ENCODE measurements at places on chromosomes 7 and 10.

- DNase-seq: no peak
Observed at GRCh38 chr7:82957521-82957920, 205.2 kb downstream of the PCLO start.

DNA sequence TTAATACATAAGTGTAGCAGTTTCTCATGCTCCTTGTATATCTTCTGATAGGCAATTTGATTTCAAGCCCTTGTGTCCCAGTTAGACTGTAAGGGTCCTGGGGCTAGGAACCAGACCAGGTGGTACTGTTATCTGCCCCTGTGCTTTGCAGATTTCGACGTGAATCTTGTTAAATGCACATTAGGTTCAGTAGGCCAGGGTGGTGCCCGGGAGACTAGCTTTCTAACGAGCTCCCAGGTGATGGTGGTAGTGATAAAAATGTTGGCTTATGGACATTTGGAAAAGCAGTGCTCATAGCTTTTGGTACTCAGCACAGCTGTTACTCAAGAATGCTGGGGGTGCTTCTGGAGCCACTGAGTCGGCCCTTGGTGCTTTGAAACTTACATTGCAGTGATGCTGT is 64.2 kb downstream of the PRPF18 start:
- DNase-seq: no peak

DNA sequence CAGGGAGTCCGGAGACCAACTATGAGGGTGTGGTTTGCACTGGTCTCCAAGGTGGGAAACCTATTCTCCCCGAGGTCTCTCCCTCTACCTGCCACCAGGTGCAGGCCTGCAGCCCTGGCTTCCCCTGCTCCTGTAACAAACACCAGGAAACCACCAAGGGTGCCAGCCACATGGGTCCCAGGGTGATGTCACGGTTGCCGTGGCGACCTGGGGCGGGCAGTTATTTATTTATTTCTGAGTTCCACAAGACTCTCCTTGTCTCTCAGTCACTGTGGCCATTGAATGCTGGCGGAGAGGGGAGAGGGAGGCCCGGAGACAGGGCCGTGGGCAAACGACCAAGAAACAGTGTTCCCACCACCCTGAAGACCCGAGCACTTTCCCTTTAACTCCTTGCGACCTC is 27.0 kb downstream of the MMD2 start:
- DNase-seq: peak; percentile 70

DNA sequence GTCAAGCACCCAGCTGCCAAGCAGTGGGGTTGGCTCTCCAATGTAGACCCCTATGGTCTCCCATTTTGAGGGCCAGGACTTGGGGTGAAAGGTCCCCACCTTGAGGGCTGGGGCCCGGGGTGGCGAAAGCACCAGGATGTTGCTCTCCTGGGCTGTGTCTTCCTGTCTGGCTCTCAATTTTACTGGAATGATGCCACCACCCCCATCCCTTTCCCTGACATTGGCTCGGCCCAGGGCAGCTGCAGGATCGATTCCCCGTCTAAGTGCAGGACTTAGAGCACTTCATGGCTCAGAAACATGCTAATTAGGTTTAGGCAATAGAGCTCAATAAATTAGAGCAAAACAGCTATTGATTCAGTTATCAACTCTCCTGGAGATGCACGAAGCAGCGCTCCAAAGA is 27.0 kb upstream of the HSPA12A start:
- no peak for DNase-seq

DNA sequence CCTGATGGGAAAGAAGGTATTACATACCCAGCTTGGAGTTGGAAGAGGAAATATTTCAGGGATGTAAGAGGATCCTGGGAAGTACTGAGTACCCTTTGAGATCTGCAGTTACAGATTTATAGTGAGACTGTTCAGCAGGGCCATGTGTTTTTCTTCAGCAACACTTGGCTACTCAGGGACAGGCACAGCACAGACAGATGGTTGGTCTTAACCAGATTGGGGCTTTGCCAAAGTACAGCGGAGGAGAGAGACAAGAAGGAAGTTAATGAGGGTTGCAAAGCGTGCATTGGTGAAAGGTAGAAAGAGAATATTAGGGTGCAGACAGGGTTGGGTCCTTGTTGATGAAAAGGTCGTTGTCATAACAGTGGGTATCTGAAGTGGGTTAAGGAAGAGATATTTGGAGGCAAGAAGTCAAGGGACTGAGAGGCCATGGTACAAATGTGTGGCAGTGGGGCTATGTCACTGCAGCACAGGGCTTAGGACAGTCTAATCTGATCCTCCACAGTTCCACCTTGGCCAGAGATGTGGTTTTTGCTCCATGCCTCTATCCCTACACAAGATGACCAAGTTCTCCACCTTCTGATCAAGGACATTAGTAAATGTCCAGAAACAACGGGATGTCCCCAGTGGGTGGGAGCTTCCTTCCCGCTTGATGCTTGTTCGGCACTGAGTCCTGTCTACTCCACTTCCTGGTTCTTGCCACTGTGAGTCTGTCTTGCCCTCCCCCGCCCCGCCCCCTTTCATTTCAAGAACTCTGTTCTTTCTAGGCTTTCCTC is 18.9 kb upstream of the DNAJC1 start:
- DNase-seq: no peak

- no peak for DNase-seq
Observed at GRCh38 chr7:159370-160270, 32.8 kb upstream of the FAM20C start.

DNA sequence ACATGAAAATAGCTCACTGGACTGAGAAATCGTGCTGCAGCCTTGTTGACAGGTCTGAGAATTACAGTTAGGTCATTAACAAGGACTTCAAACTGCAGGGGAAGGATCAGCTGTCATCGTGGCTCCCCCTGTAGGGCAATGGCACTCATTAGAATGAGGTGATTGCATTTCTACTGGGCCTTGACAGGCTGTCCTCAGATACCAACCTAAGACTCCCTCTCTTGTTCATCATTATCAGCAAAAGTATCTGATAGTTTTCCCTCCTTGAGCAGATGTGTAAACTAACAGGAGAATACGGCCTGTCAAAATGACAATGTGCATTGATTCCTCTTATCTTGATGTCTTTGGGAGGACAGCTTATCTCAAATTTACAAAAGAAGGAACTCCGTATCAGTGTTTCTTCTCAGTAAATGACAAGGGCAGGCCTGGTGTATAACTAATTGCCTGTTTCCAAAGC is 648.5 kb upstream of the LRRN3 start:
- peak; percentile 16 for DNase-seq

DNA sequence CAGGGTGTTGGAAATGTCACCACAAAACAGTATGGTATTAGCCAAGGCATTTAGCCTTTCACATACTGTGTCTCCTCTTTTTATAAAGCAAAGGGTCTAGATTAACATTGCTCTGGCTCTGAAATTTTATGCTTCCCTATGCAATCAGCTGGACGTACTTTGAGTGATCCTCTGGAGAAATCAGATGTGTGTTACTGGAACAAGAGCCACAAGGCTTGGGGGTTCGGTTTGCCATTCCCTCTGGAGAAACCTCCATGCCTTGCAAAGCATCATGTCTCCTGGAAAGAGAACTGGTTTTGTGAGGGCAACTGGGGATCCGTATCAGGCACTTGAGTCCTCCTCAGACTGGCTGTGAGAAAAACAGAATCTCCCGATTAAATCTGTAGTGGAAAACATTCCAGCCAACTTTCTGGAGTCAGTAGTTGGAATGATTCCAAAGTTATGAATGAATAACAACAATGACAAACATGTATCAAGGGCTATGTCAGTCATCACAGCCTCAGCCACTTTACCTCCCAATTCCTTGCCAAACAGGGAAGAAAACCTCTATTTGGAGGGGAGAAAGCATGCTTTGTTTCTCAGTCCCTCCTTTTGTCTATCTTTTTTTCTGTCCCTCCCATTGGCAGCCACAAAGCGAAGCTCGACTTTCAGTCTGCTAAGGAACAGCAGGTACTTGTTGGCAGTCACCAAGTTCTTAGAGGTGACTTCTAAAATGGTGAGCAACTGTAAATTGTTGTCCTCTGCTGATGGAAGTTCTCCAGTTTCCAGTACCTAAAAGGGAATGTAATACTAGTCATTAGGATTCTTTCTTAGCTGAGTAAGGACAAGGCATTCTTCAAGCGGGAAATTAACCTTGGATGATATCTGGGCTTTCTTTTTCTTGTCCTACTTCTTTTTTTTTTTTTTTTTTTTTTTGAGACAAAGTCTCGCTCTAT is 864.8 kb upstream of the AUTS2 start:
- no peak for DNase-seq

DNA sequence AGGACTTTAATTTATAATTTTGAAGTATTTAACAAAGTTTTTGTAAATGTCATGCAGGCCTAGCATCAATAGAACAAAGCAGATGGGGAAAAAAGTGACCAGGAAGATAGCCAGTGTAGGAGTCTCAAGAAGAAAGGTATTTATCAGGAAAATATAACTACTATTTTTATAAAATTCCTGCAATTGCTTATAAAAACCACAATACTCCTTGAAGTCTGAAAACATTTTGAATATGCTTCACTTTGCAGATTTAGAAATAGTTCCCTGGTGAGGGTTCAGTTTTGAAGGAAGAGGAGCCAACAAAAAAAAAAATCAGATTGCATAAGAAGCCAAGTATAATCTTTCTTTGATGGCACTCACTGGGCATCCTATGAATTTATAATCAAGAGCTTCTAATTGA is 34.1 kb downstream of the MTERF1 start:
- DNase-seq: no peak

DNA sequence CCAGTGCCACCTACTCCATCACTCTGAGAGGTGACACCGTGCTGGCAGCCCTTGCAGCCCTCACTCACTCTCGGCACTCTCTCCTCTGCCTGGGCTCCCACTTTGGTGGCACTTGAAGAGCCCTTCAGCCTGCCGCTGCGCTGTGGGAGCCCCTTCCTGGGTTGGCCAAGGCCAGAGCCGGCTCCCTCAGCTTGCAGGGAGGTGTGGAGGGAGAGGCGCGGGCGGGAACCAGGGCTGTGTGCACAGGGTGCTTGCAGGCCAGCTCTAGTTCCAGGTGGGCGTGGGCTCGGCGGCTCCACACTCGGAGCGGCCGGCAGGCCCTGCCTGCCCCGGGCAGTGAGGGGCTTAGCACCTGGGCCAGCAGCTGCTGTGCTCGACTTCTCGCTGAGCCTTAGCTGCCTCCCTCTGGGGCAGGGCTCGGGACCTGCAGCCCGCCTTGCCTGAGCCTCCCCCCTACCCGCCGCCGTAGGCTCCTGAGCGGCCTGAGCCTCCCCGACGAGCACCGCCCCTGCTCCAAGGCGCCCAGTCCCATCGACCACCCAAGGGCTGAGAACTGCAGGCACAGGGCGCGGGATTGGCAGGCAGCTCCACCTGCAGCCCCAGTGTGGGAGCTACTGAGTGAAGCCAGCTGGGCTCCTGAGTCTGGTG is 48.7 kb upstream of the SLC35G1 start:
- DNase-seq: no peak

DNA sequence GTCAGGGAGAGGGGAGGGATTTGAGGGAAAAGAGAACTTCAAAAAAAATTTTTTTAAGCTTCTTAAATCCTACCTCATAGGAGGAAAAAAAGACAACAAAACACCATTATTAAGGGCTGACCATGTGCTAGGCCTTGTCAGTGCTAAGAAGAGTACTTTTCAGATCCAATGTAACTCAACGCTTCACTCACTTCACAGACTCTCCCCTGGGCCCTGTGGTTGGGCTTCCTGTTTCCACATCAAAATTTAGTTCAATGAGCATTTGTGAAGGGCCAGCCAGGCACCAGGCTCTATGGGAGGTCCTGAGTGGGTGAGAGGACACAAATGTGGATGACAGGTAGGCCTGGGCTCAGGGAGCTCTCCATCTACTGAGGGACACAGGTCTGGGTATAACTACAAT is 249.8 kb downstream of the PTEN start:
- DNase-seq: no peak

DNA sequence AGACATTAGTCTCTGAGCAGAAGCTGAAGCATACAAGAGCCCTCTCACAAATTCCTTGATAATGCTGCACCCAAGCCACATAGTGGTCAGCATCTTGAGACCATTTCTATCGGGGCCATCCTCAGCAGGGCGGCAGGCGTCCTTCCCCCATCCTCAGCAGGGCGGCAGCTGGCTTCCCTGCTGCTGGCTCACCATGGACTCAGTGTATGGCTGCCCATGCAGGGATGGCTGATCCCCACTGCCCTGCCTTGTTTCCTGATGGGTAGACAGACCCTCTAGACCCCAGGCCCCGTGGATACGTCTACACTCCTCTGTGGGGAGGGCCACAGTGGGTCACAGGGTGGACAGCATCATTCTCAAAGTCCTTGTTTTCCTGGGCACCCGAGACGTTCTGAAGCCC is 406.8 kb downstream of the TCERG1L start:
- no peak for DNase-seq

DNA sequence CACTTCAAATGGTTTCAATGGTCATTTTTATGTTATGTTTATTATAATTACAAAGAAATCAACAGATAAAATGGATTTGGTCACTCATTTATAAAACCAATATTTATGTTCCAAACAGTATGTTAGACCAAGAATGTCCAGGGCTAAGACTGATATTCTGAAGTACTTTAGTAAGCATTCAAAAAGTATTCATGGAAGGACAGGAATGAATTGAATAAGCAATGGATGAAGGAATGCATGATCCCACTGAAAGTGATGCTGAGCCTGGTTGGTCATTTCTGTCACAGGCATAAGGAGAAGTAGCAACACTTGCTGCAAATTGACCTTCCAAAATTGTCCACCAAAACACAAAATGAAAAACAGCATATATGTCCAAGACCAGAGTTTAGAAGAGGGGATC is 189.0 kb upstream of the CELF2 start:
- DNase-seq: no peak
